ENCODE measurements at places on chromosomes 5 and 9. TPM values are rescaled to one million over a fixed set of nuclear protein-coding genes. Genes with fewer than 3 reads are reported as not detected.

DNA sequence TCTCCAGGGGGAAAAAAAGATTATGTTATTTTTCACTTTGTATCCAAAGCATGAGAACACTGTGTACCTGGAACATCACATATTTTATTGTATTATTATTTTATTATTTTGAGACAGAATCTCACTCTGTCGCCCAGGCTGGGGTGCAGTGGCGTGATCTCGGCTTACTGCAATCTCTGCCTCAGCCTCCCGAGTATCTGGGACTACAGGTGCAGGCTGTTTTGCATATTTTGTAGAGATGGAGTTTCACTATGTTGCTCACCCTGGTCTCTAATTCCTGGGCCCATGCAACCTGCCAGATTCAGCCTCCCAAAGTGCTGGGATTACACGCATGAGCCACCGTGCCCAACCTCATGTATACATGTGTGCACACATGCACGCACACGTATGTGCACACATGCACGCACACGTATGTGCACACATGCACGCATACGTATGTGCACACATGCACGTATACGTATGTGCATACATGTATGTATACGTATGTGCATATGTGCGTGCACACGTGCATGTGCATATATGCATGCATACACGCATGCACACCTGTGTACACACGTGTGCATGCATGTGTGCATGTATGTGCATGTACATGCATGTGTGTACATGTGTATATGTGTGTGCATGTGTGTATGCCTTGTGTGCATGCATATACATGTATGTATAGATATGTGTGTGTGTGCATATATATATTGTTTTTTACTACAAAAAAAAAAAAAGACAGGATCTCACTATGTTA lies 9.5 kb upstream of the UGCG start:
- H3K27ac ChIP-seq: no peak overlapping the region
- H3K36me3 ChIP-seq: no peaks in the 10 kb centered on the region
- H3K27me3 ChIP-seq: no peaks in the 10 kb centered on the region
- H3K4me3 ChIP-seq: no peak overlapping the region
- no peak for DNase-seq

GRCh38 chr5:5752844-5753243 lies 330.4 kb downstream of the ICE1 start:
- no peak overlapping the region for H3K27ac ChIP-seq
- no peaks in the 10 kb centered on the region for H3K36me3 ChIP-seq
- no peak overlapping the region for H3K4me3 ChIP-seq
- H3K27me3 ChIP-seq: peaks cover 5% of the 10 kb centered on the region
- no peaks in the 10 kb centered on the region for H3K4me1 ChIP-seq

DNA sequence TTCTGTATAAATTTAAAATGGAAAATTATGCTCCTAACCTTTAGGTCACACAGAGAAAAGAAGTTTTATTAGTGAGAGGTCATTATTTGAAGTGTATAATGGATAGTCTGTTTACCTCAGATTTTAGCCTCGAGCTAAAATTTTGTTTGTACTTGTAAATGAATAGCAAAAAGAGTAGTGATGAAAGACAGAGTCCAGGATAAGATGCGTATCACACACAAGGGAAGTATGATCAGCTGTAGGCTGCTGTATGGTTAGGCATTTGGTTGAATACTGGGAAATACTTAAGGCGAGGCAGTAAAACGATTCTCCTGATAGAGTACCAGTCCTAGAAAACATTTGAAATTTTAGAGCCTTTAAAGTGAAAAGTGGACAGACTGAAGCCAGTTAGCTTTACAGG lies 92.7 kb downstream of the FBXL7 start:
- peaks cover 13% of the 10 kb centered on the region for H3K36me3 ChIP-seq
- H3K27ac ChIP-seq: no peak overlapping the region
- DNase-seq: no peak
- peaks cover 28% of the 10 kb centered on the region for H3K4me1 ChIP-seq
- H3K4me3 ChIP-seq: no peak overlapping the region

DNA sequence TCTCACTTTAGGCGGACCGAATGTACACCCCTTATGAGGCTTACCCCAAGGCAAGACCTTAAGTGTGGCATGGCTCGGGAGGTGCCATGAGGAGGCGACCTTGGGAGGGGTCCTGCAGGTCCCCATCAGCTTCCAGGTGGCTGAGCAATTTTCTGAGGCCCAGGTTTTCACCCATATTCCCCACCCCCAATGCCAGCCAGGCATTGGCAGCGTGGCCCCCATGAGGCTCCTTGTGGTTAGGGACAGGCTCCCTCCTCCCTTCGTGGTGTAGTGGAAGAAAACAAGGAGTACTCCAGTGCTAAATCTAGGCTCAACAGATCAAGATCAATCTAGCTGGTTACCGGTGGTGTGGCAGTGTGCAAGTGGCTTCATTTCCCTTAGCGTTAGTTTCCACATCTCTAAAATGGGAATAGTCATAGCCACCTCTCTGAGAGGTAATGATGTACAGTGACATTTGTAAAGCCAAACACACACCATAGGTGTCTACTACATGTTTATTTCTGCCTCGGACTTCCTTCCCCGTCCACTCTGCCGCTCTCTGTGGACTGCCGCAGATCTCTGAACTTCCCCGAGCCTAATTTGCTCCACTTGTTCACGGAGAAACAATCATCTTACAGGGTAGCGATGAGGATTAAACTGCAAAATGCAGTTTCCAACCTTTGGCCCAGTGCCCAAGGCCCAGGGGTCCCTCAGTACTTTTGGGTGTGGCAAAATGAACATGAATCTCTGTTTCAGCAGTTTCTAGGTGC lies 8.4 kb downstream of the LHX2 start:
- H3K27ac ChIP-seq: peak overlapping the region; percentile 23
- peaks cover 3% of the 10 kb centered on the region for H3K36me3 ChIP-seq
- H3K4me1 ChIP-seq: peaks cover 10% of the 10 kb centered on the region
- H3K27me3 ChIP-seq: peaks cover 95% of the 10 kb centered on the region
- DNase-seq: no peak

- no peak overlapping the region for H3K4me3 ChIP-seq
- no peak overlapping the region for H3K27ac ChIP-seq
- no peaks in the 10 kb centered on the region for H3K4me1 ChIP-seq
Measured at GRCh38 chr9:11352612-11353011, 739.8 kb upstream of the PTPRD start.

- peaks cover 41% of the 10 kb centered on the region for H3K4me1 ChIP-seq
- H3K27ac ChIP-seq: no peak overlapping the region
- DNase-seq: no peak
- H3K36me3 ChIP-seq: no peaks in the 10 kb centered on the region
- peak overlapping the region; percentile 10 for H3K4me3 ChIP-seq
- no peaks in the 10 kb centered on the region for H3K27me3 ChIP-seq
Measured at GRCh38 chr9:86599561-86599960, 245.4 kb upstream of the TUT7 start.

The CYSRT1 gene
- 1.5 TPM for total RNA-seq

GRCh38 chr9:91261417-91261816 lies 100.3 kb downstream of the AUH start:
- no peak overlapping the region for H3K27ac ChIP-seq
- H3K4me1 ChIP-seq: no peaks in the 10 kb centered on the region
- H3K36me3 ChIP-seq: peaks cover 11% of the 10 kb centered on the region
- no peak overlapping the region for H3K4me3 ChIP-seq
- DNase-seq: no peak

The OR13J1 gene
- not detected for total RNA-seq

GRCh38 chr5:149550594-149551226 lies 529 bp downstream of the CSNK1A1 start:
- H3K27me3 ChIP-seq: peaks cover 2% of the 10 kb centered on the region
- peak overlapping the region; percentile 93 for H3K27ac ChIP-seq
- DNase-seq: no peak
- peaks cover 27% of the 10 kb centered on the region for H3K36me3 ChIP-seq
- peaks cover 26% of the 10 kb centered on the region for H3K4me1 ChIP-seq

- H3K27ac ChIP-seq: no peak overlapping the region
- peaks cover 21% of the 10 kb centered on the region for H3K4me1 ChIP-seq
- no peak overlapping the region for H3K4me3 ChIP-seq
- H3K36me3 ChIP-seq: peaks cover 25% of the 10 kb centered on the region
Measured at GRCh38 chr5:111129938-111130337, 37.8 kb downstream of the WDR36 start.

The CLTA gene
- total RNA-seq: 220 TPM

Measured in type B pancreatic cell (in vitro differentiated cells).